Stimulated activated CD4-positive, alpha-beta T cell treated with anti-CD3 and anti-CD28 coated beads, TNF-alpha, amount 100 ng/mL, for 1 hour (primary cell): ENCODE measurements at places on chromosomes 3 and 15.

- no peak for DNase-seq
These were observed 636.6 kb upstream of the NR2F2 start for GRCh38 chr15:95693917-95694316.

- DNase-seq: no peak
These were observed 6.9 kb downstream of the NEK11 start for GRCh38 chr3:131033480-131034080.

- DNase-seq: no peak
These were observed 394.0 kb downstream of the LRTM1 start for GRCh38 chr3:54533856-54534255.

DNA sequence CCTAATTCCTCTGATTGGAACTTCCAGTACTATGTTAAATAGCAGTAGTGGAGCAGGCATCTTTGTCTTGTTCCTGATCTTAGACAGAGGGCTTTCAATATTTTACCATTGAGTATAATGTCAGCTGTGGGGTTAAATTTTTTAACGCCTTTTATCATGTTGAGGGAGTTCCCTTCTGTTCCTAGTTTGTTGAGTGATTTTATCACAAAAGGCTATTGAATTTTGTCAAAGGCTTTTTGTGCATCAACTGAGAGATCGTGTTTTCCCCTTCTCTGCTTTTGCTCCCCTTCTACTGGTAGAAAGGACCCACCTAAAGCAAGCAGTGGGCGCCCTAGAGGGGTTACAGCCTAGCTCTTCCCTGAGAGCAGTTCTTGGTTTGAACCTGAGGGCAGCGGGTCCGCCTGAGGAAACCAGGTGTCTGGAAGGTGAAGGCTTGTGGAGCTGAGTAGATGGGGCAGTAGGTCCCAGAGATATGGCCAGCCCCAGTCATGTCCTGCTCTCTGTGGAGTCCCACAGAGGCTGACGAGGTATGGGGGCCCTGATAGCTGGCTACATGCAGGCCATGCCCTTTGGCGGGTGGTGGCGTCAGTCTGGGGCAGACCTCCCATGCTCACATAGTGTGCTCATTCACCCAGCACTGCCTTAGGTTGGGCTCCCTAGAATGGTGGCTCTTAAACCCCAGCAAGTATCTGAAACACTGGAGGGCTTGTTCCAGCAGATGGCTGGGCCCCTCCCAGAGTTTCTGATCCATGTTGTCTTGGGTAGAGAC is 11.3 kb downstream of the HDAC11 start:
- no peak for DNase-seq

- DNase-seq: no peak
These were observed 705.5 kb downstream of the DIPK2A start for GRCh38 chr3:144677103-144677502.

GRCh38 chr3:35524856-35525255 is 114.5 kb upstream of the ARPP21 start:
- no peak for DNase-seq

GRCh38 chr3:145648396-145648795 is 512.6 kb downstream of the PLOD2 start:
- no peak for DNase-seq

GRCh38 chr3:46931631-46932331 is 44.8 kb downstream of the CCDC12 start:
- DNase-seq: no peak

- no peak for DNase-seq
These were observed 632.3 kb upstream of the NR2F2 start for GRCh38 chr15:95698230-95698629.

DNA sequence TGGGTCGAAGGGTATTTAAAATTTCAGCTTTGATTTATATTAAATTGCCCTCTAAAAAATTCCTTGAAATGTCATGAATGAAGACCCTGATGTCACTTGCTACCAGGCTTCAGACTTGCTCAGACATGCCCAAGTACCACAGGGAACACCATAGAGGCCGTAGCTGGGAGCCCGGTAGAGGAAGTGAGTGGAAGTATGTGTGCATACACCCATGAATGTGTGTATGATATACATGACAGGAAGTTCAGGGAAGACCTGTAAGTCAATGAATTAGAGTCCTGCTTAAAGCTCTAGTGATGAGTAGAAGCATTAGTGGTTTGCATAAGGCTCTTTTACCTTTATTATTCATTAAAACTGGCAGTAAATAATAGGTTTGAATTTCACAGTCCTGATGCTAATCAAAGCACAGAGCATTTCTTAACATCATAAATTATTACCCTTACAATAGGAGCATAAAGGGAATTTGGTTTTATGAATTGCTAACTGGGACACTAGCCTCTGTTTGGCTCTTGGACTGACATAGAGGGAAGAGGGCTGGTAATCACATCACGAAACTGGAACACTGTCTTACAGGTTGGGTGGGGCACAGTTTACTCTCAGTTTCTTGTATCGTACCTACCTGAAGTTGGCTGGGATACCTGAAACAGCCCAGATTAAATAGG is 144.4 kb downstream of the CHST2 start:
- DNase-seq: no peak

DNA sequence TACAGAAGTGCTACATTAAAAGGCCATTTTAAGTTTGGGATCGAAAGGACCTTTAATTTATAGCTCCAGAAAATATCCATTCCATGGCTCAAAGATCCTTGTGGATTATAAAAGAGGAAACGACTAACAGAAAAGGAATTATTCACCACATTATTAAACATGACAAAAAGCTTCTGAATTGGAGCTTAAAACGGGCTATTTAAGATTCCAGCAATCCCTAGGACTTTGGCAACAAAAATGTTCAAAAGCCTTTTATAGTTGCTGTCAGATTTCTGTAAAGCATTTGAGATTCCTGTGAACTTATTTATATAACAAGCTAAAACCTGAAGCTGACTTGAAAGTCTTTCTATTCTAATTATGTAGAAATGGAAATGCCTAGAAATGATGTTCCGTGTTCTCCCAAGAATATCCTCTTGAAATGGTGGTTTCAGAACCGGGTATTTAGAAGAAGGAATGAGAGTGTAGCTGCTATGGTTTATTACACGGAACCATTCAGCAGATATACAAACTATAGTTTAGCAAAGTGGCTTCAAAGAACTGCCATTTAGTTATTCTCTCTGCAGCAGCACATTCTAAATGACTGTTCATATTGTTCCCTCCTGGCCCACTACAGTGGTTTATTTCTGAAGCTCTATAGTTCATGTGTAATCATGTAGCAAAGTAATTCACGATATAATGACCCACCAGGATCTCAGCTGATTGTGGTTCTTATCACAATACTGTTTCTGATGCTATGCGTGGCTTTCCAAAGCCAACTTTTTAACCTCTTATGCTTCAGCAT is 961.7 kb downstream of the FHIT start:
- DNase-seq: no peak

GRCh38 chr3:152318512-152318911 is 49.8 kb downstream of the MBNL1 start:
- DNase-seq: no peak

GRCh38 chr15:43748376-43748775 is 2.1 kb downstream of the PDIA3 start:
- DNase-seq: no peak

DNA sequence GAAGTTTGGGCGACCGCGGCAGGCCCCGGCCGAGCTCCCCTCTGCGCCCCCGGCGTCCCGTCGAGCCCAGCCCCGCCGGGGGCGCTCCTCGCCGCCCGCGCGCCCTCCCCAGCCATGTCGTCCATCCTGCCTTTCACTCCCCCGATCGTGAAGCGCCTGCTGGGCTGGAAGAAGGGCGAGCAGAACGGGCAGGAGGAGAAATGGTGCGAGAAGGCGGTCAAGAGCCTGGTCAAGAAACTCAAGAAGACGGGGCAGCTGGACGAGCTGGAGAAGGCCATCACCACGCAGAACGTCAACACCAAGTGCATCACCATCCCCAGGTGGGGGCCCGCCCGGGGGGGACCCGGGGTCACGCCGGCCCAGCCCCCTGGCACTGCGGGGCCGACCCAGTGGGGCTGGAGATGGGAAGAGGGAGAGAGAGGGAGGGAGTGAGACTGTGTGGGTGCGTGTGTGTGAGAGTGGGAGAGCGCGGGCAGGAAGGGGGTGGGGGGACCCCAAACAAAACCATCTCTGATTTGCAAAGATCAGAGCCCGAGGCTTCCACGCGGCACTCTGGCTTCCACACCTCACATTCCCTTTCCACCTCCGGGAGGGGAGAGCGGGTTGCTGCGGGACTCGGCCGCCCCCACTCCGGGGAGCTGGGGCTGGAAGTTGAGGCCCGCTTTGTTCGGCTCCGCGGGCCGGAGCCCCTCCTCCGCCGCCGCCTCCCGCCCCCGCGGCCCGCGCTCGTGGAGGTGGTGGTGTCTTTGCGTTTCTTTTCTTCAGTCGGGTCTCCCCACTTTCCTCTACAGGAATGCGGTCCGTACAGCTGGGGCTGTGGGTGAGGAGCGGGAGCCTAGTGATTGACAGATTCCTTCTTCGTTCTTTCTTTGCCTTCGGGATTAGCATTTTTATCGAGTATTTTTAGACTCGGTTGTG is 898 bp downstream of the SMAD3 start:
- DNase-seq: no peak

- no peak for DNase-seq
These were observed 212.9 kb downstream of the CD47 start for GRCh38 chr3:107877936-107878335.

- DNase-seq: no peak
These were observed 278.6 kb downstream of the EDEM1 start for GRCh38 chr3:5466065-5466464.
